ENCODE measurements at places on chromosomes 11 and 22. TPM values are rescaled to one million over a fixed set of nuclear protein-coding genes. Genes with fewer than 3 reads are reported as not detected.

DNA sequence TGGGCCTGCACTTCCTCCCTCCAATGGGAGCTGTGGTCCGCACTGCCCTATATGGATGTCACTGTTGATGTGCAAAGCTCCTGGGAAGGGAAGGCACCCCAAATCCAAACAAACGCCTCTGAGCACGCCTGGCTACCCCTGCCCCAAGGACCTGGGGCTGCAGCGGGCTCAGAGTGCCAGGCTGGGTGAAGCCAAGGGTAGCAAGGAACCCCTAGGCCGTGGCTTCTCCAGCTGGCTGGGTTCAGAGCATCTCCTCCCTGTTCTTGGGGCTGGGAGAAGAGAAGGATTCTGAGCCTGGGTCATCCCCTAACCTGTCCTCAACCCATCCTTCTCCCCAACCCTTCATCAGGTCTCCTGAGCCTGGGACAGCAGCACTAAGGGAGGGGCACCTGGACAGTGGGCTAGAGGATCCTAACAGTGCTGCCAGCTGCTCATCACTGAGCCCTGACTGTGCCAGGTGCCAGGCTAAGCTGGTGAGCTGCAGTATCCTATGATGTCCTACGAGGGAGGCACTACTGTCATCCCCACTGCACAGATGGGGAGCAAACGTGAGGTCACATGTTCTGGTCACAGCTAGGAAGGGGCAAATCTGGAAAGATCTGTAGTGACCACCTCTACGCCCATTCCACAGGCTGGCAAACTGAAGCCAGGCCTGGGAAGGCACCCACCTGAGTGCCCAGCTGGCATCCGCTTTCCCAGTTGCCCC is 3.0 kb downstream of the SSTR3 start:
- DNase-seq, result no peak

DNA sequence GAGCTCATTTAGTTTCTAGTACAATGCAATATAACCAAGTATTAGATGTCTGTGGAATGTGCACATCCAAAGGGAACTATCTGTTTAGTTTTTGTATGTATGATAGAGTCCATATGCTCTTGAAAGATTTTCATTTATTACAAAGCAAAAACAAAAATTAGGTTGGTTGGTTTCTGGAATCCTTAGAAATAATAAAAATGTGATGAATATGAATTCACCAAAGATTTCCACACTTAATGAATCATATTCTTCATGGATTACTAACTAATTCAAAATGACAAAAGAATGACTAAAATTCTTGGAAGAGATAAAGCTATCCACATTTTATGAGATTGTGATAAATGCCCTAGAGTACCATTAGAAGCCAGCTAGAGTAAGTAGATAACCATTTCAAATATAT is 261.1 kb downstream of the SBF2 start:
- DNase-seq, result peak; percentile 38

The OR8G1 gene
- total RNA-seq, result not detected

The GLYATL1 gene
- not detected for total RNA-seq

The CSF2RB gene
- not detected for total RNA-seq

GRCh38 chr11:1628506-1629325 is 859 bp upstream of the KRTAP5-5 start:
- no peak for DNase-seq

DNA sequence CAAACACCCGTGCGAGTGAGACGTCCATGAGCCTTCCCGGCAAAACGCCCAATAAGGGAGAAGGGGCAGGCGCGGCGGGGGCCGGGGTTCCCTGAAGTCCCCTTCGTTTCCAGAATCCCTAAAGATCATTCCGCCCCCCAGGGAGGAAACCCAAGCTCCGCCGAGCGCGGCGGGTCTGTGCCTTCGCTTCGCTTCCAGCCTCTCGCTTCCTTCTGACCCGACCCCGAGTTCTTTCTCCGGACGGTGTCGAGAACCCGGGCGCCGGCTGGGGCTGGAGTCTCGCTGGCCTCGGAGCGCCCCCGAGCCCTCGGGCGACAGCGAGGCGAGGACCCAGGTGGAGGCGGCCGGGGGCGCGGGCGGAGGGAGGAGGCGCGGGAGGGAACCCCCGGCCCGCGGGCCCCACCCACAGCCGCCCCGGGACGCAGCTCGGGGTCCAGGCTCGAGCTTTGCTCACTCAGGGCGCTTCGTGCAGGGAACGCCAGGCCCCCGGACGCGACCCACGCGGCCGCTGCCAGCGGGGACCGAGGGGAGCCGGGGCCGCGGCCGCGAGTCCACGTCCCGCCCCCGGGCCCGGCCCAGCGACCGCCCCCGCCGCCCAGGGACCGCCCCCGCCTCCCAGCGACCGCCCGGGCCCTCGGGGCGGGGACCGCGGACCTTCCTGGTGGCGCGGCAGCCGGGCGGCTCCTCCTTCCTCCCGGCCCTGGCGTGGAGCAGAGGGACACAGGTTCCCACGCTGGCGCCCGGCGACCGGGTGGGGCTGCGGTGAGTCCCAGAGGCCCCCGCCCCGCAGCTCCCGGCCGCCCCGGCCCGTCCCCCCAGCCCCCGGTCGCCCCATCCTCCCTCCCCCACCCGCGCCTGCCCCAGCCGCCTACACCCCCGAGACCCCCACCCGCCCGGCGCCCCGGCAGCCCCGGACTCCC is at the start of gene PGGHG:
PGGHG (plus strand) TSS at position 649 of the 920 bp plus-strand sequence. CDS start 691 bp downstream, outside the sequence.
- DNase-seq, result no peak

The THAP12 gene
- 42.9 TPM for total RNA-seq

GRCh38 chr11:2539371-2540222 is 94.8 kb downstream of the KCNQ1 start:
- DNase-seq, result no peak

GRCh38 chr11:88040148-88040496 is 135.1 kb downstream of the RAB38 start:
- no peak for DNase-seq

GRCh38 chr22:31947296-31947695 is 3.0 kb downstream of the YWHAH start:
- peak; percentile 58 for DNase-seq

DNA sequence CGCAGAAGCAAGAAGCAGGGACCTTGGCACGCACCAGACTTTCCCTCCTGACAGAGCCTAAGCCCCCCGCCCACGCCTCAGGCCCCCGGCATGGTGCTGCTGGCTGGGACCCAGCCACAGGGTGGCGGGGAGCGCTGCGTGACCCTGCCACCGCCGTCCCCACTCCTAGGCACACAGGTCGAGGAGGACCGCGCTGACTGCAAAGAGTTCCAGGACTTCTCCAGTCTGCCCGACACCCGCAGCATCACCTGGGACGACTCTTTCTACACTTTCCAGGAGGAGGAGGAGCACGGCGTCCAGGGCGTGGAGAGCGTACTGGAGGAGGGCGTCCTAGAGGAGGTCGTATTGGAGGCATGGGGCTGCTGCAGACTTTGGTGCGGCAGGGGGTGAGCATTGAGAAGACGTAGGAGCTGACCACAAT is 103.7 kb downstream of the TRIM51G start:
- DNase-seq, result no peak

The KCNJ11 gene
- 0.77 TPM for total RNA-seq

GRCh38 chr11:94766713-94767206 is 1.4 kb upstream of the AMOTL1 start:
- peak; percentile 87 for DNase-seq

Measured in bronchial epithelial cell (primary cell).